ENCODE measurements at places on chromosomes 4 and X.
A peak's percentile ranks its signal among the peaks of the same experiment; 100 is the strongest.

DNA sequence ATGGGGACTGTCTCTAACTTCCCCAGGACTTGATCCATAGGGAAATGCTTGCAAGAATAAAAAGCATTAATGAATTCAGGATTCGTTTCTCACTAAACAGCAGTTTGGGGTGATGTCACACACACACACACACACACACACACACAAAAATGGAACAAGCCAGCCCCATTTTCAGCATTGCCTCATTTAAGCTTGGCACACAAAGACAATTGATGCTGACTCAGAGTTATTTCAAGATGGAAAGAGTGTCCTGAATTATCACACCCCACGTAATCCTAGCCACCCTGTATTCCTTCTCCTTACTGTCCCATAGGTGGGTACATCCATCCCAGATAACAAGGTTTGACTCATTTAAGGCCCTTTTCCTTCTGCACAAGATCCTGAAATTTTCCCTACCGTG, 345.1 kb upstream of the HS3ST1 start:
- no peak for DNase-seq

DNA sequence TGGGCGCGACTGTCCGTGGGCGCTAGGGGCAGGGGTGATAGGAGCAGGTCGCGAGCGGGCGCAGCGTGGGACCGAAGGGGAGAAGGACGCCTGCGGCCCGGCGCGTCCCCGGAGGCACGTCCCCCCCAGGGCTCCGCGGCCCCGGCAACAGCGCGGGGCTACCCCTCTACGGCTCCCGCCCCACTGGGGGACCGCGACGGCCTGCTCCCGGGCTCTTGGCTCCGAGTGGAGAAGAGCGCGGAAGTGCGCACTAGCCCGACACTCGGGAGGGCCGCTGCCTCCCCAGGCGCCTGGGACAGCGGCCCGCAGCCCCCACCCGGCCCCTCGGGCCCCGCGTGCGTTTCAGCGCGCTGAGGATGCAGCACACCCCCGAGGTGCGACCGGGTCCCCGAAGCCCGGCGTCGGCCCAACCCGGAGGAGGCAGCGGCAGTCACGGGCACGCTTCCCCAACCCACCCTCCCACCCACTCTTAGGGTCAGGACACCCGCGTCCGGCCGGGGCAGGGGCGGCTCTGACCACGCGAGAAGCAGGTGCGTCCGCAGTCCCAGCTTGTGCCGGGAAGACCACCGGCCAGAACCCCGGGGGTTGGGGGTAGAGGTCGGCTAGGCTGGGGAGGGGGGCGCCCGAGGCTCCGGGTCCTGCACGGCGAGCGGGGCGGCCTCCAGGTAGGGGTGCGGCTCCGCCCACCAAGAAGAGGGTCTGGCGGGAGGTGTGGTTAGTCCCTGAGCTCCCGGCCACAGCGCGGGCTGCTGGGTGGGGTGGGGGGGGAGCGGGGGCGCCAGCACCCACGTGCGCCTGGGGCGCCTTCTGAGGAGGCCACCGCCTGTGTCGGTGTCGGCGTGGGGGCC, 18.5 kb upstream of the NAT8L start:
- no peak for DNase-seq

DNA sequence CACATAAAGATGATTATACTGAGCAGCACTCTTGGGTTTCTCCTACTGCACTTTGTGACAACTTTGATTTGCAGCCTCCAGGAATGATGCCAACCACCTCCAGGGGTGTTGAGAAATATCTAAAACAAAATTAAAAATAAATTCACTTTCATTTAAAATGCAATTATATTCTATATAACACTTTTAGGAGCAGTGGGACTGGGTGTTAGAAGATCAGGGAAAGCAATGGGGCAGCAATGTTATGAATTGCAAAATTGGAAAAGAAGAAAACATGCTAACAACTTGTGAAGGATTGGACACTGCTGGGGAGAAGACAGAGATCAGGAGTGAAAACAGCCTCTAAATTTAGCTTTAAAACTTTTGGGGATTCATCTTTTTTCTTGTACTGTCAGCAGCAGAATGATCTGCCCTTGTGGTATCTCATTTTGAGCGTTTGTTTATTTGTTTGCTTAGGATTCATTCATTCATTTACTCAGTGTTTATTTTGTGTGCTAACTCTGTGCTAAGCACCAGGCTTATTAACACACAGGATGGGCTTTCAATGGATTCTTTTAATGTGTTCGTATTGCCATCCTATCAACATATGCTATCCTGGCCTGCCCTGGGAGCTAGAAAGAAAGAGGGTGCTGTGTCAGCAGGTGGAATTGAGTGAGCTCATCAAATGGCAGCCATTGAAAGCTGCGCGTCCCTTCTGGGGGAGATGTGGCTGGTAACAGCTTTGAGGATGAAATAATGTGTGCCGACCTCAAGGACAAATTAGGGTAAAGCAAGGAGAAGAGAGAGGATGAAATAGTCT, 96.5 kb downstream of the FRMPD4 start:
- DNase-seq = no peak

DNA sequence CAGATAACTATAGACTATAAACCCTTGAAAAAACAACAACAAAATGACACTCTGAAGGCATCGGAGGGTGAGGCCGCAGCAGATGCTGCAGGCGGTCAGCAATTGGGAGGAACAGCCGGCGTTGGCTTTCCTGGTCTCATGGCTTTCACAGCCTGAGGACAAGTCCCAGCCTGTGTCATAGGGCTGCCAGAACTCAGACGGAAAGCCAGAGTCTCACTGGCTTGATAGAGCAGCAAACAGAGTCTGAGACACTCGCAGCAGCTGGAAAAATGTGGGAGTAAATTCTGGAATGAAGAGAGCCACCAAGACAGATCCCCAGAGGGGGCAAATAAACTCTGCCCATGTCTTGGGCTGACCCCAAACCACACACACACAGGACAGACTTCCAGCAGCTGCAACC, 86.3 kb downstream of the PPP2R2C start:
- no peak for DNase-seq

GRCh38 chrX:48579259-48579658, 5.0 kb downstream of the RBM3 start:
- DNase-seq = no peak

DNA sequence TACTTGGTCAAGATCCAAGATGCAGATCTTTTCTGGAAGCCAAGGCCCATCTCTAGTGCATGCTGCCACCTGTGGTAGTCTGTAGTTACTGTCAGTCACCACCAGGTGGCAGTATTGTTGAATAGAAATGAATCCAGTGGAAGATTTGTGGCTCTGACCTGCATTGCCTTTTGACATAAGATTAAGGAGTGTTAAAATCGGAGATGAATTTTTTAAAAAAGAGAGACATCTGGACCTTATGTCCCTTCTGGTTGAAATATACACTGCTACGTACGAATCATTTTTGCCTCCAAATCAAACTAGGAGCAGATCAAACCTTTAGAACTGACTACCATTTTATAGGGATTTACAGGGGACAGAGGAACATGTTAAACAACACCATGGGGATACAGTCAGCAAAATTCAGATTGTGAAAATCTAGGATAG, 46.9 kb upstream of the RHOH start:
- DNase-seq = peak; percentile 68

DNA sequence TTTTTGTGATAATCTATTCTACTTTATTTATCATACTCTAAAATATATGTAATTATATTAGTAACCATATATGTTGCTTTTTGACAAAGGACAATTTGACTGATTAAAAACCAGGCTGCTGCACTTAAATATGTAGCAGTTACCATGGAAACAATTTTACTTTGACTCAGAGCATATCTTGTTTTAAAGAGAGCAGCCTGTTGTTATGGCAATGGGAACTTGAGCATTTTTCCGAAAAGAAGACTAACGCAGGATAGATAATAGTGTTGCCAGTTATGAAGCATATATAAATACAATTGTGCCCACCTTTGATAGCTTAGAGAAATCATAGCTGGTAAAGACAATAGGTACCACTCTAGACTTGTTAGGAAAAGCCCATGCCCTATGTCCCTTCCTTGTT, 283.0 kb downstream of the GASK1B start:
- no peak for DNase-seq

GRCh38 chrX:45164995-45165394, 35.7 kb downstream of the DIPK2B start:
- DNase-seq = no peak

GRCh38 chr4:161823450-161823849, 340.4 kb downstream of the FSTL5 start:
- no peak for DNase-seq

- DNase-seq = no peak
Observed at GRCh38 chr4:166039822-166040221, 166.8 kb downstream of the TLL1 start.

GRCh38 chr4:155961575-155961974, 7.9 kb upstream of the CTSO start:
- DNase-seq = no peak

- no peak for DNase-seq
Observed at GRCh38 chr4:119080721-119081541, 54.7 kb upstream of the MYOZ2 start.

DNA sequence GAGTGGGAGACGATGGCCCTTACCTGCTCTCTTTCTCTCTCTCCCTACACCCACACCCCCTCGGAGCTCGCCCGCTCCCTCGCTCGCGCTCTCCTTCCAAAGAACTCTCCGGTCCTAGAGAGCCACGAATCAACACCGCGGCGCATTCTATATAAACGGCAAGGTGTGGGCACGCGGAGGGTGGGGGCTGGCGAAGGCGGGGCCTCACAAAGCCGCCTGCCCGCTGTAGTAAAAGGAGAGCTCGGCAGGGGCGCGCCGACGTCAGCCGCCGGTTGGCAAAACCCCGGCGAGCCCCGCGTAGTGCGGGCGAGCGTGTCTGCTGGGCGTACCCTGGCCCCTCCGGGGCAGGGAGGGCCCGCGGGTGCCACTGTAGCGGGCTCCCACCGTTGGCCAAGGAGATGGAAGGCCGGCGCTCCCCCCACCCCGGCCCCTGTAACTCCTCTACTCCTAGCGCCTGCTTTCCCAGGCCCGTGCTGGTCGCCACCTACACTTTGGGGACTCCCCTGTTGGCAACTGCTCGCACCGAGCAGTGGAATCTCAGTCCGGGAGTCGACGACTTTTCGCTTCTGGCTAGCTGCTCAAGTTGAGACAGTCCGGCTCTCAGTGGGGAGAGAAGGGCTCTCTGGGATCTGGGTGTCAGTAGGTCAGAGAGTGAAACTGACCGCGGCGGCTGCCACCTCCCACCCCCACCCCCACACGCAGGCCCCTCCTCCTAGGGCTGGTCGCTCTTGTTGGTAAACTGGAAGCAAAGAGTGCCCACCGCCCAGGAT, 325.5 kb upstream of the F9 start:
- DNase-seq = no peak

GRCh38 chr4:157014621-157015591, 43.3 kb upstream of the PDGFC start:
- DNase-seq = no peak

DNA sequence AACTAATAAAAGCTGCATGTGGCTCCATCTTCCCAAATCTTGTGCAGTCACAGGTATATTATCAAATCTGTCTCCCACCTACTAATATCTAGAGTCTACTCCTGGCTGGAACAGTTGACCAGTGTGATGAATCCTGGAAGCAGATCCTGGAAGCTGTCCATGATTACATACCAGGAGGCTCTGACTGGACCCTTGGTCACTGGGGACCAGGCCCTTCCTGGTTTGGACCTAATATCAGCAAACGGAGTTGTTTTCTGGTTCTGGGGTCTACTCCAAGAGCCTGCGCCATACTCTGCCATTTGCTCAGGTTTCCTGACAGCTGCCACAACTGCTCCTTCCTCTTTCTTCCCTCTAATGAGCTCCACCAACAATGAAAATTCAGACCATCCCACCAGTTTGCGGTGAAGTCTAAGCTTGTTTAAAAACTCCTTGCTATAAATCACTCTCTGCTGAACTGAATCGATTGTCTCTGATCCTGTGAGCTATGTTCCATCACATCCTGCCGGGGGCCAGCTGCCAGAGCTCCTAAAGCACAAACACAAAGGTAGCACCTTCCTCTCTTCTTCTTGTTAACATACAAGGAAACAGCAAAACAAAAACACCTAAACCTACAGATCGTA, 114.2 kb downstream of the PALLD start:
- no peak for DNase-seq

- DNase-seq = no peak
Observed at GRCh38 chrX:103647630-103648029, 18.9 kb downstream of the TCEAL1 start.

- DNase-seq = no peak
Observed at GRCh38 chr4:4680243-4680642, 138.4 kb upstream of the STX18 start.

GRCh38 chr4:70749313-70749712, 27.5 kb downstream of the RUFY3 start:
- no peak for DNase-seq

DNA sequence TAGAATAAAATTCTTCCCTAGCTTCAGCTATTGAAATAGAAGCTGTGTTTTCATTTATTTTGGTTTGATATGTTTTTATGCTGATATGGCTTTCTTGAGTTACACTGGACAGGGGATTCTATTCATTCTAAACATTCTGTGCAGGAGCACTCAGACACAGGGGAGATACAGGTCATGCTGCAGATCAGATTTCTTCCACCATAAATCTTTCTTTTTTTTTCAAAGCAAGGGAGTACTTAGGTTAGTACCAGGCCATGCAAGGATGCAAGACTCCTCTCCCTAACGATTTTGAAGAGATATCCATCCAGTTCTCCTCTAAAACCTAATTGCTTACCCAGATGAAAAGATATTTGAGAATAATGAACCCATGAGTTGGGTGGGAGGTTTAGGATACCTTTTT, 21.4 kb downstream of the ETDC start:
- DNase-seq = no peak

DNA sequence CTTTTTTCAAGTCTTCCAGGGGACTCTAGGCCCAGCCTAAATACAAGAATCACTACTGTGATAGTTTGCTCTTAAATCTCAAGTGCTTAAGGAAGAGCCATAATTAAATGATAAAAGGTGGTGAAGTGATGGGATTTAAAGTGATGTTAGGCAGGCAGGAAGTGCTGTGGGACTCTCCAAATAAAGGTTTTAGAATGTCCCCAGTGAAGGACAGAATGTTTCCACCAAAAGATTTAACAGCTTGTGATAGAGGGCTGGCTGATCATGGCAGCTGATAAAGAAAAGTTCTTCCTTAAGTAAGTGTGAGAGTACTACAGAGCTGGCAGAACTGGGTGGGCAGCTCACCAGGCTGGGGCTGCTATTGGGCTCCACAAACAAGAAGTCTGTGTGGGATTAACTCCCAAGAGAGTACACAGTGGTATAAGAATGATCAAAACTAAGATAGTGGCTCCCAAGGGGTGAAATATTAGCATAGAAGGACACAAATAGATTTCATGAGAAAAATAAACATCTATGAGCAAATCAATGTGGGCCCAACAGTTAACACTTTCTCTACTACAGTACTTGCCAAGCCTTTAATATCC, 637.2 kb upstream of the CPEB2 start:
- DNase-seq = no peak

GRCh38 chr4:140110542-140111215, 43.3 kb downstream of the MAML3 start:
- DNase-seq = no peak

Data from activated naive CD4-positive, alpha-beta T cell treated with Interleukin-2 at 50 U/mL for 16 hours (primary cell).